ENCODE measurements at places on chromosomes 7 and 10. TPM values are rescaled to one million over a fixed set of nuclear protein-coding genes. Genes with fewer than 3 reads are reported as not detected.

Gene PNLIP
- polyA plus RNA-seq = not detected

Gene LIPN
- not detected for polyA plus RNA-seq

Gene INSYN2A
- 4.2 TPM for polyA plus RNA-seq

Gene TMEM229A
- 0.31 TPM for polyA plus RNA-seq

Gene CCL24
- polyA plus RNA-seq = not detected

Gene CDH23
- 8.7 TPM for polyA plus RNA-seq

Gene HOXA10
- polyA plus RNA-seq = not detected

Gene FEZF1
- 1.1 TPM for polyA plus RNA-seq

Gene IFIT3
- not detected for polyA plus RNA-seq

Gene ZNF138
- polyA plus RNA-seq = 50.4 TPM
